NCI-H524 (cell line): ENCODE measurements at places on chromosomes 1 and 21.

- DNase-seq, result no peak
Observed at GRCh38 chr1:55931081-55931940, 648.1 kb downstream of the PLPP3 start.

GRCh38 chr21:33244082-33244778 is 14.5 kb downstream of the IFNAR2 start:
- no peak for DNase-seq

GRCh38 chr1:202593845-202594244 is 116.4 kb downstream of the SYT2 start:
- no peak for DNase-seq

DNA sequence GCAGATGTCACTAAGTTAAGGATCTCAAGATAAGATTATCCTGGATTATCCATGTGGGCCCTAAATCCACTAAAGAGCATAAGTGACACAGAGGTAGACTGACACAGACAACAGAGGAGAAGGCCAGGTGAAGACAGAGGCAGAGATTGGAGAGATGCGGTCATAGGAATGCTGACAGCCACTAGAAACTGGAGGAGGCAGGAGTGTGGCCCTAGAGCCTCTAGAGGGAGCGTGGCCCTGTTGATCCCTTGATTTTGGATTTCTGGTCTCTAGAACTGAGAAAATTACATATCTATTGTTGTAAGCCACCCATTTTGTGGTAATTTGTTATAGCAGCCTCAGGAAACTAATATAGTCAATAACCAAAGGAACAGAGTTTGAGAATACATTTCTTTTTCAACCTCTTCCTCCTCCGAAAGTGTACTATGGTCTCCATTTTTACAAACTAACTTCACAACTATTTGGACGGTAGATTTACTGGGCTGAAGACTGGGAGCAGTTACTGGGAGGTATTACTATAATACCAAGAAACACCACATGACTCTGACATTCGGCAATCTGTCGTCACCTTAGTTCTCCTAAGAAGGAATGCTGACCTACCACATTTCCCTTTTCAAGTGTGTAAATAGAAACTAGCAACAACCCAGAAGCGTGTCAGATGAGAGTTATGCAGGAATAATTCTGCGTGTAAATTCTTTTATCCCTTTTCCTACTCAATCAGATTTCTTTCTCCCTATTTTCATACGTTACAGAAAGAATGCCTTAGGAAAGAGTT is 116.0 kb upstream of the ZNHIT6 start:
- DNase-seq, result no peak

GRCh38 chr21:34934350-34934749 is 114.8 kb downstream of the RUNX1 start:
- no peak for DNase-seq

GRCh38 chr1:106861110-106861509 is 195.4 kb upstream of the PRMT6 start:
- DNase-seq, result no peak

GRCh38 chr1:59054172-59054571 is 242.7 kb upstream of the FGGY start:
- no peak for DNase-seq

DNA sequence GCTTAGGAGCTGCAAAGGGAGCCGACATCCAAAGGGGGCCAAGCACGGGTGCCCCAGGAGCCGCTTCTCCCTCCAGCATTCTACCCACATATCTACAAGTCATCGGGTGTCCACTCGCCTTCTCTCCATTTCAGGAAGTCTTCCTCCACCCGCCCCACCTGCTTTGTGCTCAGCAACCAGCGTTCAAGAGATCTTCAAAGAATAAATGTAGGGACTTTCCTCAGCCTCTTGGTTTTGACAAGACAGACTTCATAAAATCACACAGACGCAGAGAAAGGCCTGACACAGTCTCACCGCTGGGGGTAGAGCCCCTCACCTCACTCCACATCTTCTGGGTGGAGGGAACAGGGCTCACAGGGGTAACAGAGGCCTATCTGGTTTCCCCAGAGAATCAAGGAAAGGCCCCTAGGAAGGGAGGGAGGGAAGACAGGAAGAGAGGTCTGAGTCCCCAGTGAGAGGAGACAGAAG is 49.5 kb downstream of the SSBP3 start:
- DNase-seq, result peak; percentile 62

DNA sequence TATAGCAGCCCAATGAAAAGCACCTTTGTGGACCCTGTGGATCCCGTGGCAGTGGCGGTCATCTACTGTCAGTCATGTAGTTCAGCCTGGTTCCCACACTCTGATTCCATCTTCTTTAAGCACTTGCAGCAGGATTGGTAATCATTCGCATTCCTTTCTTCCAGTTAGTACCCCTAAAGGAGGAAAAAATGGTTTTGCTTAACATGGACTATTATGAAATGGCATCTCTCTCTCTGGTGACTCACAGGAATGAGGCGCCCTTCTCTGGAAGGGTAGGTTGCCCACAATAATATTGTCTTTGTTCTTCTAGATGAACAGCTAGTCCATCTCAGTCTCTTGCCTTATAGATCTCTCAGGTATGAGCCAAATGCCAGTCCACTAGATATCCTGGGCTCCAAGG is 127.9 kb upstream of the MROH9 start:
- no peak for DNase-seq

DNA sequence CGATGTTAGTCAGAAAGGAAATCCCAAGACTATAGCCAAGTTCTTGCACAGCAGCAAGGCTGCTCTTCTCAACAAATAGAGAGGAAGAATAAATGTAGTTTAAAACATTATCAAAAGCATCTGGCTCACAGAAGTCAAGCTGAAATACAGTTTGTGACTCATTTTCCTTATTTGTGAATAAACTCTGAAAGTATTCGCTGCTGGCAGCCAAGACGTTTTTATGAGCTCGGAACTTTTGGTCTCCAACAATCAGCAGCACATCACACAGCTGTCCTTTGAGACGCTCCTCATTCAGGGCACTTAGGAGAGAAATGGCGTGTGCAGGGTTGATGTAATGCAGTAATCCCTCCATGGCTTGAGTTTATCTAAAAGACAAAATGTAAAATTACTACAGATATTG is 16.4 kb downstream of the ZBTB21 start:
- no peak for DNase-seq

- peak; percentile 20 for DNase-seq
Observed at GRCh38 chr1:152347116-152347728, 12.6 kb downstream of the FLG2 start.

GRCh38 chr1:39485046-39485803 is 6.2 kb upstream of the BMP8A start:
- DNase-seq, result no peak

- DNase-seq, result no peak
Observed at GRCh38 chr1:67978890-67979516, 71.4 kb downstream of the DIRAS3 start.

DNA sequence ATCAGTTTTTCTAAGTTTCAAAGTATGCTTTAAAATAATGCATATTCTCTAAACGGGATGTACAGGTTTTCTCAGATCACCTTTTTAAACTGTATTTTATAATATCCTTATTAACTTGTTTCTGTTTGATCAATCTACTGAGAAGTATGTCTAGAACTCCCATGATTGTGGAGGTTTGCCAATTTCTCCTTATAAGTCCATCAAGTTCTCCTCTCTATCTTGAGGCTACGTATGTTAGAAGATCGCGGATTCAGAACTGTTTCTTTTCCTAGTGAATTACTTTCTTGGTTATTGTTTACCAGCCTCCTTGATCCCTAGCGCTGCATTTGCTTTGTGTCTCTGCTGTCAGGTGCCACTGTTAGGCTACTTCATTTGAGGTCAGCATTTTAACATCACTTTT is 89.2 kb downstream of the NPHP4 start:
- no peak for DNase-seq

GRCh38 chr1:61076728-61077675 is 5.4 kb upstream of the NFIA start:
- DNase-seq, result peak; percentile 95

GRCh38 chr1:88169139-88169538 is 514.9 kb upstream of the PKN2 start:
- DNase-seq, result no peak

GRCh38 chr1:228364068-228364705 is 42.4 kb downstream of the TRIM11 start:
- no peak for DNase-seq

DNA sequence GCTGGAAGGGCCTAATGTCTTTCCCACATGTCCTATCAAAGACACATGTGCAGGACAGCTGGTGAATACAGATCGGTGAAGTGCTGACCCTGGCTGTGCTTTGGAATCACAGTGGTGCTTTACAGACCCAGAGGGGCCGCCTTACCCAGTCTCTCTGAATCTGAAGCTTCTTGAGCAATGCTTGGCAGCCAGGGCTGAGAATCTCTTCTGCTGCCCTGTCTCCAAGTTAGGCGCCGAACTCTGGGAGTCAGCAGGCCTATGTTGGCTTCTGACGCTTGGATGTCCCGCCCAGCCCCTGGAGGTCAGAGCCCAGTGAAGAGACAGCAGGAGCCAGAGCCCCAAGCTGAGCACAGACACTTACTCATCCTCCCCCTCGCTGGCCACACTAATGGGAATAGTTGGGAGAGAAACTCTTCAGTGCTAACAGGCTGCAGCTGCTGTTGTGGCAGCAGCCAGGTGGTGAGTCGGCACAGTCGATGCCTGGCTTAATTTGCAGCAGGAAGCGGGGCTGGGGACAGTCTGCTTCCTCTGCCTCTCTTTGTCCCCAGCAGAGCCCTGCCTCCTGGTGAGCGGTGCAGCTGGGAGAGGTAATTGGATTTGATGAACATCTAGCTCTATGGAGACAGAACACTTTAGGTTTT is 68.1 kb downstream of the URB2 start:
- DNase-seq, result peak; percentile 96

DNA sequence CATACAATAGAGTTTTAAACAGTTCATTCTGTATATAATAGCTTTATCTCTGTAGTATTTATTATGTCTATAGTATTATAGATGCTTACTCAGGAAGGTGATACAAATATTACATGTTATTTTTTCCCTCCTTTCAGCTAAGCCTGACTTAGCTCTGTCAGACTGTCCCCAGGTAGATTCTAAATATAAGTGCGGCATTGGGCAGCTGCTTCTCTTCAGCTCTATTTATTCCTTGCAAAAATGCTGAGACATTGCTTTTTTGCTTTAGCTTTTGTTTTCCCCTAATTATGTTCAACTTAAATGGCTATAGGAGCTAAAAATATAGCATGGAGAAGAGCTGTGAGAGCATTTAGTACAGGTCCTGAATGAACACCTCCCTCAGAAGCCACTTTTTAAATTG is 203.2 kb upstream of the BEND5 start:
- no peak for DNase-seq

GRCh38 chr1:25642574-25643108 is 26.1 kb downstream of the MAN1C1 start:
- DNase-seq, result no peak

DNA sequence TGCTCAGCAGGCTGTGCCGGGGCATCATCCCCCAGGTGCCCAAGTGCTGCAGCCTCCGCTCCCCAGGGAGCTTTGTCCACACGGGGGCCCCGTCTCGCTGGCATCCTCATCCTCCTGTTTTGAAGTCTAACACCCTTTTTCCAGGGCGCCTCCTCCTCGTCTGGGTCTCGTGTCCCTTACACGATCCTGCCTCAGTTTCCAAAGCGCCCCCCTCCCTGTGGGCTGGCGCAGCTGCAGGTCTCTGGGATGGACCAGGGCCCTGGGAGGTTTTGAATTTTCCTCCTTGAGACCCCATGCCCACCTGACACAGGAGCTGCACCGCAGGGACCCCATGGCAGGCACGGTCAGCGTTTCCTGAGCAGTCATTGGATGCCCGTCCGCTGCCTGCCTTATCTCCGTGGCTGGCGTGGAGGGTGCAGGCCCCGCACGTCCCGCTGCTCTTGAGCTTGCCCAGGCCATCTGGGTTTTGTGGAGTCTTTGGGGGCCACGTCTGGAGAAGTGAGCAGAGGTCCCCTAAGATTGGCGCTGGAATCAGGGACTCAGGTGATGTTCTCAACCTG is 37.4 kb upstream of the DIP2A start:
- DNase-seq, result no peak

DNA sequence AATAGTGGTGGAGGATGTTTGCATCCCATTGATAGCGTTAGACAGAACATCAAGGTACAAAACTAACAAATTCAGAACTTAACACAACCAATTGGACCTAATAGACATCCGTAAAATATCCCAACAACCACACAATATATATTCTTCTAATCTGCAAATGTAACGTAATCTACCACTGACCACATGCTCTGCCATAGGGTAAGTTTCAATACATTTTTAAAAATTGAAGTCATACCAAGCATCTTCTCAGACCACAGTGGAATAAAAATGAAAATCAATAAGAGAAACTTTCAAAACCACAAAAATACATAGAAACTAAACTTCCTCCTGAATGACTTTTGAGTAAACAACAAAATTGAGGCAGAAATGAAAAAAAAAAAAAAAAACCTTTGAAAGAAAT is 1087.5 kb downstream of the KCNT2 start:
- no peak for DNase-seq

DNA sequence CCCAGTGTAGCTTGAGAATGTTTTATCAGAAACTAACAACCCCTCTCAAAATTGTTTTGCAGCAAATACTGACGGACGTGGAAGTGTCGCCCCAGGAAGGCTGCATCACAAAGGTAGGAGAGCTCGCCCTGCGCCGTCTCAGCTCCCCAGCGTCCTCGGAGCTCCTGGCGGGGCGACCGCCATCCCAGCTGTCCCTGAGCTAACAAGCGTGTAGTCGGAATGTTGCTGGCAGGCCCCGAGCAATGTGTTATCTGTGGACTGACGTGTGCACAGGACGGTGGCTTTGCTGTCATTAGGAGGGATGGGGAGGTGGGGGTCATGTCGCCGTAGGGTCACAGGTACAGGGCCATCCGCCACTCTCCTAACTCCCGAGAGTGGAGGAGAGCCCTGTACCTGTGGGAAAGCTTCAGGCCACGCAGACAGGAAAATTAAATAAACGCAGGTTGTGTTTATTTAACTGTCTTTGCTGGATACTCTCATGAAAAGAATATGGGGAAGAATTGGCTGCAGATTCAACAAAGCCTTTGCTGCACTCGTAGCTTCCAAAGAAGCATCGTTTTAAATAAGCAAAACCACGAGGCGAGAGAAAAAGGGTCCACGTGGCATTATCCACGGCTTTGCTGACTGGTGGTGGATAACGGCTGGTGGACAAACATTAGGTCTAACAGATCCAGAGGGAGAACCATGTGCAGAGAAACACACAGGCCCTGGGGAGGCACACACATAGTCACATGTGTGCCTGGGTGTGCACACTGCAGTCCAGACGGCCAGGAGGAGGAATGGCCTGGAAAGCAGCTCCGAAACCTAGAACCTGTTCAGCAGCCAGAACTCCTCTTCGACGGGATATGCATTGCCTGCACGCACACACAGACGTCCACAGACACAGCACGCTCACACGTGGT is 175.3 kb downstream of the PRDM16 start:
- DNase-seq, result no peak

GRCh38 chr1:17527036-17527914 is 12.2 kb upstream of the ARHGEF10L start:
- DNase-seq, result no peak
